PC-9 (cell line): ENCODE measurements at places on chromosomes 11 and 22. TPM values are rescaled to one million over a fixed set of nuclear protein-coding genes. Genes with fewer than 3 reads are reported as not detected.

GRCh38 chr11:82105331-82105998, 628.2 kb downstream of the FAM181B start:
- no peak for DNase-seq

- DNase-seq: no peak
Measured at GRCh38 chr11:116738975-116739374, 33.8 kb downstream of the BUD13 start.

- no peak for DNase-seq
Measured at GRCh38 chr22:19571207-19571795, 47.1 kb upstream of the CLDN5 start.

GRCh38 chr11:84526250-84526649, 1100.9 kb downstream of the DLG2 start:
- no peak for DNase-seq

- DNase-seq: no peak
Measured at GRCh38 chr11:117826190-117826570, 1.6 kb upstream of the FXYD2 start.

GRCh38 chr11:77351281-77351886, 49.9 kb upstream of the GDPD4 start:
- DNase-seq: no peak

DNA sequence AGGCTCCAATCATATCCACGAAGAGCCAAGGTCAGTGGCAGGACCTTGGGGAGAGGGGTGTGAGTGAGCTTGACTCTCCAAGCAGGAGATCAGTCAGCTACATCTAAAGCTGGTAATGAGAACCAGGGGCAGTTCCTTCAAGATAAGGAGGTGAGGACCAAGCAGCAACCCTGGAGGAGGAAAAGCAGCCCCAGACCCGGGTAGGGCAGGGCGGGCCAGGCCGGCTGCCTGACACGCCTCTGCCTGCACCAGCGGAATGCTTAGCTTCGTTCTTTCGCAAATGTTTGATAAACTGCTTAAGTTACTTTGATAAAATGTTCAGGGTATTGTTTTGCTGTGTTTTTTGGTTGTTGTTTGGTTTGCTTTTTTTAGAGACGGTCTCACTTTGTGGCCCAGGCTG, 18.7 kb upstream of the FADD start:
- no peak for DNase-seq

Gene LINC01488
- total RNA-seq: not detected in 2 replicates

- DNase-seq: no peak
Measured at GRCh38 chr11:82845356-82846353, 54.6 kb downstream of the PRCP start.

DNA sequence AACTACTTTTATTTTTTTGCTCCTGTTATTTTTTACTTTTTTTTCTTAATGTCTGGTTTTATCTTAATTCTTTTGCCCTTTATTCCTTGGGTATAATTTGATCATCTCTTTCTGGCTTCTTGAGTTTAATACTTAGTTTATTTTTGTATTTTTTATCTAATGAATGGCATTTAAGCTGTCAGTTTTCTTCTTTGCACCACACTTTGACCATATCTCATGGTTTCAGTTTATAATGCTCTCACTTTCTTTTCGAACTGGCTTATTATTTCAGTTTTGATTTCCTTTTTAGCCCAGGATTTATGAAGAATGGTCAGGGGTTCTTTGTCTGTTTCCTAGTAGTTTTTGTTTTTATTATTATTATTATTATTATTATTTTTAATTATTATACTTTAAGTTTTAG, 48.3 kb downstream of the QSER1 start:
- DNase-seq: no peak

Gene ADM
- 21.9 and 22.5 TPM in 2 replicates for total RNA-seq
